ENCODE measurements at places on chromosomes 11 and 22.

GRCh38 chr22:30056015-30056414 is 24.2 kb upstream of the HORMAD2 start:
- no peak for DNase-seq

- no peak for DNase-seq
Measured at GRCh38 chr22:23064381-23065068, 5.8 kb upstream of the GNAZ start.

DNA sequence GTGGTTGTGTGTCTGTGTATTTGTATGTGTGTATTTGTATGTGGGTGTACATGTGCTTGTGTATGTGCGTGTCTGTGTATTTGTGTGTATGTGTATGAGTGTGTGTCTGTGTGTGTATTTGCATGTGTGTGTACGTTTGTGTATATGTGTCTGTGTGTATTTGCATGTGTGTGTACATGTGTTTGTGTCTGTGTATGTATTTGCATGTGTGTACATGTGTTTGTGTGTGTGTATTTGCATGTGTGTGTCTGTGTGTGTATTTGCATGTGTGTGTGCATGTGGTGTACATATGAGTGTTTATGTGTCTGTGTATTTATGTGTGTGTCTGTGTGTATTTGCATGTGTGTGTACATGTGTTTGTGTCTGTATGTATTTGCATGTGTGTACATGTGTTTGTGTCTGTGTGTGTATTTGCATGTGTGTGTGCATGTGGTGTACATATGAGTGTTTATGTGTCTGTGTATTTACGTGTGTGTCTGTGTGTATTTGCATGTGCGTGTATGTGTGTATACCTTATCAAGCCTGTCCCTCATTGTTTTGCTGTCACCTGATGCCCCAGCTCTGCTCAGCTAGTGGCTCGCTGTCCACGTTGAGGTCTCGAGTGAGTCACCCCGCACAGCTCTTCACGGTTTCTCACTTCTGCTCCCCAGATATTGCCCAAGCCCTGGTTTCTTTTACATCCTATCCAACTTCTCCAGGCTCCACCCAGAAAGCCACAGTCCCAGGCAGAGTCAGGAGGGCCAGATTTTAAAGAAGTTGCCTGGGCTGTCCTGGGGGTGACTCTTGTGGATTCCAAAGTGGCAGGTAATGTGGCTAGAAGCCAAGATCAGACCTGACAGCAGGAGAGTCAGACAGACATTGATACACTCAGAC is 15.2 kb downstream of the MB start:
- no peak for DNase-seq

- no peak for DNase-seq
Measured at GRCh38 chr11:120057595-120058581, 80.0 kb downstream of the TRIM29 start.

- DNase-seq = no peak
Measured at GRCh38 chr11:9858822-9859221, 194.9 kb downstream of the SWAP70 start.

All from globus pallidus (tissue), 1 donor.